ENCODE measurements at places on chromosomes 7 and 10.
A peak's percentile ranks its signal among the peaks of the same experiment; 100 is the strongest.

GRCh38 chr7:95144256-95144655 is 180.1 kb downstream of the PON1 start:
- DNase-seq, result no peak

DNA sequence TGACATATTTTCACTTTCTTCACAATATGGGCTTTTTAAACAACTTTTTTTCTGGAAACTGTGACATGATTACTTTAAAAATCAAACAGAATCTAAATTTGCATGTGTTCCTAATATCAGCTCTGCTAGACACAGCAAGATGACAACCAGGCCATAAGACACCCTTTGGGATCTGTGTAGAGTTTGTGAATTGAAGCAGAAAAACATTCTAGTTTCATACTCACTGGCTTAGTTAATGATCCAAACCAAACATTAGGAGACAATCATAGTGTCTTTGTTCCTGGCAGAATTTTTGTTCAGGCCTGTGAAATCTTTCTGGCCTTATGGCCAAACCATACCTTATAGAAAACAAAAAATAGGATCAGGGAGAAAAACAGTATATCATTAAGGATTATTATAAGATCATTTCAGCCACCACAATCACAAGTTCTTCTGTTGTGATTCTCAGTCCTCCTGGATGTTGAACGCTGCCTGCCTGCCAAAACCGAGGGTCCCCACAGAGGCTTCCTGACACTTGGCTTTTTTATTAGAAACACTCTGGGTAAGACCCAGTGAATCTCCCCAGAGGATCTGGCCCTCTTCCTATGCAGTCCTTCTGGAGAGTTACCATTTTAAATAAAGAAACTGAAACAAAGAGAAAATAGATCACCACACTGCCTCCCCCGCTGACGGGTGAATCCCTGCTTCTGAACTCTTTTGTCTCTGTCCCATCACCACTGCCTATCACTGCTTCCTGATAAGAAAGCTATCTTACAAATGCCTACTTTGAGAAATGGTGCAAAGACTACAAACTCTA is 79.2 kb upstream of the PPP1R3C start:
- no peak for DNase-seq

DNA sequence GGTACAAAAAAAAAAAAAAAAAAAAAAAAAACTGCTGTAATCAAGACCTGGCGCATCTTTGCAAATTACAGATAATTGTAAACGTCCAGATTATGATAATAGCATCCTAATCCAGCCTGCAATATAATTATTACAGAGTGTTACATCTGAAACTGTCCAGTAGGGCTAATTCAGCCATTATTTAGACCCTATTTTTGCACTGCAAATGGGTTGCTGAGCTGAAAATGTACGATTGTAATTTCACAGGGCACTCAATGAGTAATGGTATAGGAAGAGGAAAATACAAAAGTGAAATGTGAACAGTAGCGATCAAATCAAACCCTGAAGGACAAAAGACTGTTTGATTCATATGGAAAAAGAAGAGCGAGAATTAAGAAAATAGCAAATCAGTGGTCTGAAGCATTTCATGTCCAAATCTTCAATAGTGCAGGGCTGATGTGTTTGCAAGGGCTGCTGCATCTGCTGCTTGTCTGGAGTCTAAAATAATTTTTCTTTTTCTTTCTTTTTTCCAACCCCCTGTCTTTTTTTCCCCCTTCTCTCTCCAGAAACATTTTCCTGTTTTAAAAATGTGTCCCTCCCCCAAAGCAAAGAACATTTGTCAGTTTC is 8.9 kb downstream of the DLX6 start:
- DNase-seq, result no peak

DNA sequence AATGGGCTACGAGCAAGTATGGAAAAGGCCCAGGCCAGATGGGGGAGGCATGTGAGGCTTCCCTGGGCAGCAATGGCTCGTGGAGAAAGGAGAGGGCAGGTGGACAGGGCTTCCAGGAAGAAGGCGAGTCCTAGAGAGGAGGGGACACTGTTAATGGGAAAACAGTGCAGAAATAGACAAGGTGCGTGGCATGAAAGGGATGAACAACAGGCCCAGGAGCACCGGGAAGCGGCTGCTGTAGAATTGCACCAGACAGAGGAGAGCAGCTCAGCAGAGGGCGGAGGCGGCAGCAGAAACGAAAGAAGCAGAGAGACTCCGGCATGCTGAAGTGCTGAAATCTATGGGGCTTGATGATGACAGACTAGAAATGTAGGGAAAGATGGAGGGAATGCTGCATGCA is 102.1 kb downstream of the PIP4K2A start:
- DNase-seq, result no peak

GRCh38 chr7:151615784-151616183 is 96.1 kb upstream of the RHEB start:
- no peak for DNase-seq

DNA sequence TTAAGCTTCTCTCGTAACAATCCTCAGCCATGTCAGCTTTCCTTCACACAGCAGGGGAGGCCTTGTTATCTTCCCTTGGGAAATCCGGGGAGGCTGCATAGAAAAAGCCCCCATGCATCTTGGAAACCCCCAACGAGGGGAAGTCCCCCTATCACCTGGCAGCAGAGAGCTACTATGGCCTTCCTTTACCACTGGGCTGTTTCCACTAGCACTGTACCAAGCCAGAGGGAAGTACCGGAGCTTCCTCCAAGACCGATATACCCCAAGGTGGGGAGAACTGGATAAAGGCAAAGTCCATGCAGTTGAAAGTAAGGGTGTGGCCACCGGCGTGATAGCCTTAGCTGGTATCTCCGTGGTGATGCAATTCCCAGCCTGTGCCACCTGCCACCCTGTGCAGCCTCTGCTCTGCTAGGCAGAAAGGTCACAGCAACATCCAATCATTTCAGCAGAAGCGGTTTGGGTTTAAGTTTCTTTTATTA is 4.4 kb upstream of the CLIP2 start:
- DNase-seq, result no peak

DNA sequence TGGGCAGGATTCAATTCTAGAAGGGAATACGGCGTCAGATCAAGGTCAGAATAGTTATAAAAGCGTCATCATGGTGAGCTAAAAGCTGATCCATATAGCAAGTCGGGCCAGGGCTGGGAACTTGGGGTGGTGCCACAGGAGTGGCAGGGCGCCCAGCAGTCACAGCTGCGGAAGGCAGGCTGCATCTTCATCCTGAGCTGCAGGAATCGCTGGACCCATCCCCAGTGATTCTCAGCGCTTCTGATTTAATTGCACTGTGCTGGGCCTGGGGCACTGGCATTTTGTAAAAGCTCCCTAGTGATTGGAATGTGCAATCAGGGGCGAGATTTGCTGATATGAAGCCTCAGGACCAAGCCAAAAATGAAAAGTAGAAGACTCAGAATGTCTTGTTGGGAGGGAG is 135.3 kb downstream of the CTTNBP2 start:
- DNase-seq, result no peak

GRCh38 chr7:25949736-25950487 is 202.1 kb upstream of the NFE2L3 start:
- DNase-seq, result no peak

DNA sequence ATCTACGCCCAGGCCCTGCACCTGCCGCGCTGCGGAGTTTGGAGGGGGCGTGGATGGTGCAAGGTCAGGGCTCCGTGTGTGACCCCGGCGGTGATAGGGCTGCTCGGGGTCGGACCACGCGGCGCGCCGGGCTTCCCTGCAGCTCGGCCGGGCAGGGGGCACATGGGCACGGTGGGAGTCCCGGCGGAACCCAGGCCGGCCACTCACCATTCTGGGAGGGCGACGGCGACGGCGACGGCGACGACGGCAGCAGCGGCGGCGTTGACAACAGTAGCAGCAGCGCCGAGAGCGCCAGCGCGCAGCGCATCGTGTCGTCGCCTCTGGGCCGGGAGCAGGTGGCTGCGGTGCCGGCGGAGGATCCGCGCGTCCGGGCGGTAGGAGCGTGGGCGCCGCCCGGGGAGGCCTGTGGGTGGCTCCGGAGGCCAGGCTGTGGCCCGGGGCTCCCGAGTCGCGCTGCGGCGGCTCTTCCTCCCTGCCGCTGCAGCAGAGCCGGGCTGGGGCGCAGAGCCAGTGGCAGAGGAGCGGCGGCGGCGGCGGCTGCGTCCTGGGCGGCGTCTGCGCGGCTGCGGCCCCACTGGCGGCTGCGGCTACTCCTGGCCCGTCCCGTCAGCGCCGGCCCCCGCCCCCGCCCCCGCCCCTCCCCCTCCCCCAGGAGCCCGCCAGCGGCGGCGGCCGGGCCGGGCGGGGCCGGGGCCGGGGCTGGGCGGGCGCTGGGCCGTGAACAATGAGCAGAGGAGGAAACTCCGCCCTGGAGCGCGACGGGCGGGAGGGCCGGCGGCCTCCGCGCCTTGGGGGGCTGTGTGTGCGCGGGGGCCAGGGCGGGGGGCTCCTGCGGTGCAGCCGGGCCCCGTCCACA is at the start of gene PODXL:
Gene PODXL, minus strand, starts transcription at position 576 of the 856 bp plus-strand sequence. Its CDS starts 269 bp downstream, at position 307.
- peak; percentile 17 for DNase-seq

- no peak for DNase-seq
Measured at GRCh38 chr10:121216295-121216694, 365.1 kb downstream of the WDR11 start.

DNA sequence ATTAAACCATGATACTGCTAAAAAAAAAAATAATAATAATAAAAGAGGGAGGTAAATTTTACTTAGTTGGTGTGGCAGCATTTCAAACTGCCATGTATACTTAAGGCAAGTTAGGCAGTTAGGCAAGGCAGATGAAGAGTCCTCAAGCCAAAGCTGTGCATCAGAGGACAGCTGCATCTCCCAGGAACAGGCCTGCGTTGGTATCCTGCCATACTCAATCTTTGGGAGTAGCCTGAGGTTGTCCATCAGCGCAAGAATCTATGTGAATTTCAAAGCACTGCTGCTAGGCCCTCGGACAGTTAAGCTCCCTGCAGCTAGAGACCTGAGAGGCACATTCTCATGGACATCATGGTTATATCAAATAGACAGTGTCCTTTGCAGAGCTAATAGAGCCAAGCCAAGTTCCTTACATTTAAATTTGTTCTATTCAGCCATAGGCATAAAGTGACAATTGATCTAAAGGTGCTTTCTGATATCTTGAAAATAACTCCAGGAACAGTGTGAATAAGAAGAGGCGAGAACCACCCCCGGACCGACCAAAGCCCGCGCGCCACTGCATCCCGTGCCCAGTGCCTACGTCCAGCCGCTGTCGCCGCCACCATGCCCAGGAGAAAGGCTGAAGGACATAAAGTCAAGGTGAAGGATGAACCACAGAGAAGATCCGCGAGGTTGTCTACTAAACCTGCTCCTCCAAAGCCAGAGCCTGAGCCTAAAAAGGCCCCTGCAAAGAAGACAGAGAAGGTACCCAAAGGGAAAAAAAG is 310.6 kb downstream of the SEMA3D start:
- no peak for DNase-seq

GRCh38 chr10:65548001-65548400 is 1377.8 kb upstream of the LRRTM3 start:
- no peak for DNase-seq

GRCh38 chr7:108091461-108091831 is 38.7 kb downstream of the LAMB4 start:
- DNase-seq, result no peak

DNA sequence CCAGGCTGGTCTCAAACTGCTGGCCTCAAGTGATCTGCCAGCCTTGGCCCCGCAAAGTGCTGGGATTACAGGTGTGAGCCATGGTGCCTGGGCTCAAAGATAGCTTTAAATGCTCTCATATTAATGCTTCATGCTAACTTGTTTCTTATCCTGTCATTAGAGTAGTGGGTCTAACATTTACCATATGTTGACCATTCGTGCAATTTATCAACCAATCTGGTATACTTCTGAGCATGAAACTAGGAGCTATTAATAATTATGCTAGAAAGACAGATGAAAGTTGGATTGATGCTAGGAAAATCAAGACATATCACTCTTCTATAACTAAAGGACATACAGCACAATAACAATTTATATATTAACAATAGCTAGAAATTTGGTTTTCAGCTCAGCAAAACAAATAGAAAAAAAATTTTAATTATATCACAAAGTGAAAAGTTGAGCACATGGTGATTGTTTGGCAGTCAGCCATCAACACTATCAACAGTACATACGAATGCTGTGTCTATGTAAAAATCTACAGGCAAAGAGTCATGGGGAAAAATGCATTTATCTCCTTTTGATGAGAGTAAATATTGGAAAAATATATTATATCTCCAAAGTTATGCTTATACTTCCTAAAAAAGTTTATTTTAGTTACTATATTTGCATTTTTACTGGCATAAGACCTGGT is 112.1 kb upstream of the ABCB5 start:
- DNase-seq, result no peak

GRCh38 chr10:13182424-13182823 is 21.1 kb downstream of the MCM10 start:
- no peak for DNase-seq

GRCh38 chr10:113716109-113716910 is 35.2 kb upstream of the PLEKHS1 start:
- DNase-seq, result no peak

GRCh38 chr7:150778738-150779301 is 21.3 kb downstream of the TMEM176B start:
- DNase-seq, result peak; percentile 49

DNA sequence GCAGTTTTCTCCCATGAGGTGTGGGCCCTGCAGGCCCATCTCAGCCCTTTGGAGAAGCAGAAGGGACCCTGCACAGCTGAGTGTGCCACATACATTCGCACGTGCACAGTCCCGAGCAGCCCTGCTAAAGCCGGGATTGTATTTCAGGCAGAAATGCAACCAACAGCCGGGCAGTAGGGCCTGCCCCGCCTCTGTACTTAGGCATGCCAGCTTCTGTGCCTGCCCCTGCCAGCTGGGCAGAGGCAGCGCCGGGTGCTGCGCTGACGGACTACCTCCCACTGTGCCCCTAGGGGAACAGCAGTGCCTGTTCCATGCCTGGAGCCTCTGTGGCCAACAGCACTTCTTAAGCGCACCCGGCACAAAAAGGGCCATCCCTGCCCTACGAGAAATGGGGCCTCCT is 170.3 kb downstream of the NEURL1 start:
- no peak for DNase-seq

GRCh38 chr7:84384417-84384816 is 189.8 kb upstream of the SEMA3A start:
- no peak for DNase-seq

DNA sequence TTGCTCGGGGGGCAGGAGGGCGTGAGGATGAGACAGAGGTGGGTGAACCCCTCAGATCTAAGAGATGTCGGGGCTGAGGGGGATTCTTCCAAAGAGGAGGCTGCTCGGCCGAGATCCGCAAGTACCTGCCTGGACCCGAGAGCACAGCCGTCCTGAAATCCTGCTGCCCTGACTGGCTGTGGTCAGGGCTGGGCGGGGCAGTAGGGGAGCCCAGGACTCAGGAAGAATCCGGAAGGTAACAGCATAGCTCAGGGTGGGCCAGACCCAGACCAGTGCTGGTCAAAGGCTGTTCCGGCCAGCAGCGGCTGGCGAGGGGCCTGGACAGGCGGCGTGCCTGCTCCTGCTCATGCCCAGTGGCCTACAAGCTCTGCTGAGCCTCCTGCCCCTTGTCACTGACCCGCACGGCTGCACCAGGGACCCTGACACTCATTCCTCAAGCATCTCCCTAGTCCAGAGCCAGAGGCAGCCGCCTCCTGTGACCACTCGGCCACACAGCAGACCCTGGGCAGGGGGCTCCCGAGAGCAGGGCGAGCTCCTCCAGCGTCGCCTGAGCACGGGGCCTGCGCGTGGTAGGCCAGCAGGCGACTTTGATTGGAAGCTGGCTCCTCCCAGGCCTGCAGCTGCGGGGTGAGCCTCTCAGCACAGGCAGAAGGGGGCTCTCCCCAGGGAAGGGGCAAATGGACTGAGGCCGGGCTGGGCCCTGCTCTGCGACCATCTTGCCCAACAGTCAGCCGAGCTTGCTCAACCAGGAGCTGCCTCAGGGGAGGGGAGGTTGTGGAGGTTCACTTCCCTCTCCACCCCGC is 3.1 kb upstream of the ADAP1 start:
- no peak for DNase-seq

GRCh38 chr7:17441557-17441956 is 143.1 kb downstream of the AHR start:
- no peak for DNase-seq
